H9 (cell line): ENCODE measurements at places on chromosomes 4 and X. TPM values are rescaled to one million over a fixed set of nuclear protein-coding genes. Genes with fewer than 3 reads are reported as not detected.

DNA sequence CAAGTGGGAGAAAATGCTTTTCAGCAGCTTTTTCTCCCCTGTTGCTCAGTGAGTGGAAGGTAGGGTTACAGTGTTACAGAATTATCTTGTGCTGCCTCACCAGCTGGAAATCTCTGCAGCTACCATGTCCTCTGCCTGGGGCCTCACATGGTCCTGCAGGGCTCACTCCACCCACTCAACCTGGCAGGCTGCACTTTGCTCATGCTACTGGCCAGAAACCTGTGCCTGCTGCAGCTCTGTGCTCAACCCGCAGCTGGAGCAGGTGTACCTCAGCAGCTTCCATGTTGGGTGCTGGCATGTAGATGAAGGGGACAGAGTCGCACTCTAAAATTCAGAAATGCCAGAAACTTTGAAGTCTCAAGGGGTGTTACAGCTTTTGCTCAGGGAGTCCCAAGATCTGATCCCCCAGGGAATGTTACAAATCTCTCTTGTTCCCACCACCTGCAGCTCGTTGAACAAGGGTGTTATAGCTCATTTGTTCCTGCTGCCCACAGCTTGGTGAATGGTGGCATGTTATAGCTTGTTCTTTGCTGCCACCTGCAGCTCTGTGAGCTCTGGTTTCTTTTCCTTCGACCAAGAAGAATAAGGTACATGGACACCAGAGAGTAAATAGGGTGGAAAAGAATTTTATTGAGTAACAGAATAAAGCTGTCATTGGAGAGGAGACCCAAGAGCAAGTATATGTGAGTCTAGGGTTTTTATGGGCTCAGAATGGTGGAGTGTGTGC lies 845.8 kb downstream of the TECRL start:
- no peak overlapping the region for H3K4me3 ChIP-seq
- peak; percentile 49 for DNase-seq
- no peaks in the 10 kb centered on the region for H3K4me1 ChIP-seq
- H3K36me3 ChIP-seq: peaks cover 4% of the 10 kb centered on the region; the same call in 1 of the 2 replicates
- H3K27me3 ChIP-seq: no peaks in the 10 kb centered on the region
- H3K27ac ChIP-seq: no peak overlapping the region

DNA sequence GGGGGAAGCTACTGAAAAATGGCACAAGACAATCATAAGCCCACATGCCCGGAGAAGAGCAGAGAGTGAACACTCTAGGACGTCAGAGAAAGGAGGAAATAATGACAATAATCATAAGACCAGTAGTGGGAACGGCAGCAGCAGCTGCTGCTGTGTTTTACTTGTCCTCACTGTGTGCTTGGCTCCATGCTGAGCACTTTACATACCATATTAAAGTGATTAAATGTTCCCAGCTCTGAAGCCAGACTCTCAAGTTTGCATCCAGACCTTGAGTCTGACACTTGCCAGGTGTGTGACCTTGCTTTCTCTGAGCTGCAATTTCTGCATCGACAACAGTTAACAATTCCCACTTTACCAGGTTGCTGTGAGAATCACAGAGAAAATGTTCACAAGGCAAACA lies 255.4 kb downstream of the SPANXN1 start:
- H3K4me1 ChIP-seq: no peaks in the 10 kb centered on the region
- H3K27me3 ChIP-seq: no peaks in the 10 kb centered on the region
- H3K4me3 ChIP-seq: no peak overlapping the region
- no peak overlapping the region for H3K27ac ChIP-seq

- H3K27me3 ChIP-seq: no peaks in the 10 kb centered on the region
- H3K36me3 ChIP-seq: no peaks in the 10 kb centered on the region
- no peak overlapping the region for H3K27ac ChIP-seq
Measured at GRCh38 chr4:92516450-92516849, 212.7 kb downstream of the GRID2 start.

DNA sequence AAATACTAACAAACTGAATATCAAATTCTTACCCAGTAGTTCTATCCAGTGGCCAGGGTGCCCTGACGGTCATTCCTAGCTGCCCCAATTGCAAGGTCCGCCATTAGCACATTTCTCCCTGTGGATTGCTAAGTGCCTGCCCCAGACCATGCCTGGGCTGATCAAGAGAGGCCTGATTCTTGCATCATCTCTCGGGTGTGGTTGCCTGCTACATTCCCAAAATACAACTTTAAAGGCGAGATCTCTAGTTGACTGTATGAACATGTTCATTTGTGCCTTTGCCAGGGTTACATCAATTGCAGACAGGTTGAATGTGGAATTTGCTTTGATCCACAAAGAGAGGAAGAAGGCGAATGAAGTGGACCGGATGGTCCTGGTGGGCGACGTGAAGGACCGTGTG lies 28.0 kb downstream of the PRPS2 start:
- H3K36me3 ChIP-seq: peaks cover 28% of the 10 kb centered on the region
- no peak for DNase-seq
- H3K4me1 ChIP-seq: no peaks in the 10 kb centered on the region
- H3K4me3 ChIP-seq: no peak overlapping the region
- no peak overlapping the region for H3K27ac ChIP-seq

Gene NLGN3
- 3.5 and 3.6 TPM in 2 replicates for total RNA-seq

- no peaks in the 10 kb centered on the region for H3K27me3 ChIP-seq
- no peak overlapping the region for H3K27ac ChIP-seq
- no peak for DNase-seq
- H3K4me3 ChIP-seq: no peak overlapping the region
- no peaks in the 10 kb centered on the region for H3K4me1 ChIP-seq
Measured at GRCh38 chr4:122997463-122998101, 75.2 kb upstream of the NUDT6 start.

- DNase-seq: no peak
- H3K36me3 ChIP-seq: no peaks in the 10 kb centered on the region
- H3K27ac ChIP-seq: no peak overlapping the region
- H3K4me3 ChIP-seq: no peak overlapping the region
- H3K27me3 ChIP-seq: no peaks in the 10 kb centered on the region
- H3K4me1 ChIP-seq: peaks cover 3% of the 10 kb centered on the region; the same call in 1 of the 2 replicates
Measured at GRCh38 chr4:93660036-93660435, 168.5 kb upstream of the ATOH1 start.

Gene CXCR3
- total RNA-seq: not detected in 2 replicates

DNA sequence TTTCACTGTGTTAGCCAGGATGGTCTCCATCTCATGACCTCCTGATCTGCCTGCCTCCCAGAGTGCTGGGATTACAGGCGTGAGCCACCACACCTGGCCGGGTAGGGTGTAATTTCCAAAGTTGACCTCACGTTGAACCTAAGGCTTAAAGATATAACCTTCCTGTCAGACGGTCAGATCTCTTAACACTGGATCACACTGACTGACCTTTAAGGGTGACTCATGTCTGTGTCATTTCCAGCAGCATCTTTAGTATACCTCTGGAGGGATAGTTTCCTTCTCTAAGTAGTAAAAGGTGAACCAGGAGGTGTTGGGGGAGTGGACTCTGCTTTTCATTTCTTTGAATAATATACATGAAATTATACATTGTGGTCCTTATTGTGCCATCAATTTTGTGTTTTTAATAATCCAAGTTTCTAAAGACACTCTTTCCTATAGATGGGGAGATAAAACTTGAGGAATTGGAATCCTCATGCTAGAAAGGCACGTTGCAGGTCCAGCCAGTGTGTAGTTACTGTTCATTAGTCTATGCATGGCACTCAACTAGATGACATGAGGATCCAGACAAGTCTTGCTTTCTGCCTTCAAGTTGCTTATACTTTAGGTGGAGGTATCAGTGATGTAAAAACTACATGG lies 45.7 kb downstream of the ARHGAP10 start:
- no peaks in the 10 kb centered on the region for H3K27me3 ChIP-seq
- H3K4me1 ChIP-seq: no peaks in the 10 kb centered on the region
- H3K4me3 ChIP-seq: no peak overlapping the region
- no peak for DNase-seq

Gene GPRASP3
- 4.8 and 5.3 TPM in 2 replicates for total RNA-seq

Gene FAM241A
- 0.09 and 0.13 TPM in 2 replicates for total RNA-seq

Gene TMSB15B
- total RNA-seq: 9.6 and 11.1 TPM in 2 replicates

DNA sequence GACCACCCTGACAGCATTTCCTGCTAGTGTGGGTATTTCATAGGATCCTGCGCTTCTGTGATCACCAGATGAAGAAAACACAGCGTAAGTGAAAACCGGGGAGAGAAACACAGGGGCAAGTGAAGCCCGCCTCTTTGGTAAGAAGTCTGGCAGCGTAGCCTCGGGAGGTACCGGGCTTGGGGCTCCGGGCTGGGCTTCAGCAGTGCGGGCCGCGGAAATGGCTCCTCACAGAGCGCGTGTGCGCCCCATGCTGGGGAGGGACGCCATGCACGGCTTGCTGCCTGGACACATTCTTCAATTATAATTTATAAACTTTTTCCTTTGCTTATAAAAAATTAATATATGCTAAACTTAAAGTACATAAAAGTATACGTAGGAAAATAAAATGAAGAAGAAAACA lies 151.5 kb downstream of the AFAP1 start:
- no peak for DNase-seq
- H3K27me3 ChIP-seq: no peaks in the 10 kb centered on the region
- H3K4me1 ChIP-seq: no peaks in the 10 kb centered on the region
- H3K4me3 ChIP-seq: no peak overlapping the region
- no peak overlapping the region for H3K27ac ChIP-seq

DNA sequence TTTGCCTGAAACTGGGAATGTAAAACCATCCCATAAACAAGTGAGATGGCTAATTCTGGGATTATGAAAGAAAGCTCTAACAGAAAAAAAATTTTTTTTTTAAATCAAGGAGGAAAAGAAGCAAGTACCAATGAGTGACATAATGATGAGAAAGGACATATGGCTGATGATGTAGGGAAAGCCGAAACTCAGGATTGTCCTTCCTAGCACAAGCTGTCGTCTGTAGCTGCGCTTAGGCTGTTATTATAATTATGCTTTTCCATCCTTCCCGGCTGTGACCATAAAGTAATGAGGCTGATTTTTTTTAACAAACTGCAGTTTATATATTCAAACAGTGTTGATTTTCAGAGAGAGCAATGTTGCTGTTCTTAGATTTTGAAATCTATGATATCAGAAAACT lies 209.8 kb upstream of the NOCT start:
- H3K36me3 ChIP-seq: no peaks in the 10 kb centered on the region
- no peak for DNase-seq
- H3K27ac ChIP-seq: no peak overlapping the region
- H3K4me3 ChIP-seq: no peak overlapping the region
- no peaks in the 10 kb centered on the region for H3K4me1 ChIP-seq
- H3K27me3 ChIP-seq: no peaks in the 10 kb centered on the region

DNA sequence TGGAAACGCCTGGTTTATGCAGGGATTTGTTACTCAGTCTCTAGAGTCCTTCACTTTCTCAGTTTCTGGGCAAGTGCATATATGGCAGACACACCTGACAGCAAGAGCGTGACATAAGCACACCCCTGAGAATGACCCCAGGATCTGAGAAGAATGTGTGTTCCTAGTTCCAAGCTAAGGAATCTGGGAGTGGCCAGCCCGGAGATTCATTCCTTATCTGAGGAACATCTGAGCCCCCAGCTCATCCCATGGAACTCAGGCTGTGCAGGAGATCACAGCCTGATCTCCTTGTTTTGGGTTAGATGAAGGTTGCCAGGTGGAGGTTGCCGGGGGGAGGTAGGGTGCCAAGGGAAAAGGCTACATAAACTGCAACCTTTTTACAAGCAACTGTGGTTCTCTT lies 23.8 kb upstream of the KIAA0232 start:
- no peak overlapping the region for H3K4me3 ChIP-seq
- DNase-seq: no peak
- no peaks in the 10 kb centered on the region for H3K27me3 ChIP-seq
- H3K36me3 ChIP-seq: no peaks in the 10 kb centered on the region
- no peak overlapping the region for H3K27ac ChIP-seq

Gene SPATA18
- 3.9 and 5.5 TPM in 2 replicates for total RNA-seq

GRCh38 chrX:40418146-40418812 lies 162.5 kb upstream of the ATP6AP2 start:
- H3K27me3 ChIP-seq: no peaks in the 10 kb centered on the region
- no peak overlapping the region for H3K4me3 ChIP-seq
- peaks cover 5% of the 10 kb centered on the region for H3K36me3 ChIP-seq
- H3K4me1 ChIP-seq: peaks cover 3% of the 10 kb centered on the region; the same call in 1 of the 2 replicates

DNA sequence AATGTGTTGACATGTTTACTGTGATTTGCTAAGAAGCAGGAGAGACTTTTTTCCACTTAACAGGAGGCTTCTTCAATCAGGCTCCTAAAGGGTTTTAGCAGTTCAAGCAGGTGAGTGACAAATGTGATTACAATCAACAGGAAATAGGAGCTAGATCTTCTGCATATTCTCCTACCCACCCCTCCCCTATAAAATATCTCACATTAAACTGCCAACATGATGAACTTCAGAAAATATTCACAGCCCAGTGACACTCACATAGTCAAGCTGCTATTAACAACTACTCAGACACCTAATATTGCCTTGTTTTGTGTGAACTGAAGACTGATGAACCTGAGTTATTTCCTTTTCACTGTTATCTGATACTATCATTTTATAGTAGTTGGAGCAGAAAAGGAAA lies 55.9 kb upstream of the ANTXR2 start:
- no peak overlapping the region for H3K4me3 ChIP-seq
- H3K4me1 ChIP-seq: no peaks in the 10 kb centered on the region
- H3K27me3 ChIP-seq: no peaks in the 10 kb centered on the region
- no peaks in the 10 kb centered on the region for H3K36me3 ChIP-seq
- H3K27ac ChIP-seq: no peak overlapping the region

- no peaks in the 10 kb centered on the region for H3K36me3 ChIP-seq
- DNase-seq: no peak
- H3K27me3 ChIP-seq: no peaks in the 10 kb centered on the region
Measured at GRCh38 chrX:15373976-15374375, 10.2 kb downstream of the VEGFD start.

GRCh38 chr4:57104706-57105560 lies 5.3 kb downstream of the IGFBP7 start:
- no peaks in the 10 kb centered on the region for H3K36me3 ChIP-seq
- no peak for DNase-seq
- no peak overlapping the region for H3K27ac ChIP-seq
- peaks cover 7% of the 10 kb centered on the region; the same call in 1 of the 2 replicates for H3K27me3 ChIP-seq
- H3K4me3 ChIP-seq: no peak overlapping the region

DNA sequence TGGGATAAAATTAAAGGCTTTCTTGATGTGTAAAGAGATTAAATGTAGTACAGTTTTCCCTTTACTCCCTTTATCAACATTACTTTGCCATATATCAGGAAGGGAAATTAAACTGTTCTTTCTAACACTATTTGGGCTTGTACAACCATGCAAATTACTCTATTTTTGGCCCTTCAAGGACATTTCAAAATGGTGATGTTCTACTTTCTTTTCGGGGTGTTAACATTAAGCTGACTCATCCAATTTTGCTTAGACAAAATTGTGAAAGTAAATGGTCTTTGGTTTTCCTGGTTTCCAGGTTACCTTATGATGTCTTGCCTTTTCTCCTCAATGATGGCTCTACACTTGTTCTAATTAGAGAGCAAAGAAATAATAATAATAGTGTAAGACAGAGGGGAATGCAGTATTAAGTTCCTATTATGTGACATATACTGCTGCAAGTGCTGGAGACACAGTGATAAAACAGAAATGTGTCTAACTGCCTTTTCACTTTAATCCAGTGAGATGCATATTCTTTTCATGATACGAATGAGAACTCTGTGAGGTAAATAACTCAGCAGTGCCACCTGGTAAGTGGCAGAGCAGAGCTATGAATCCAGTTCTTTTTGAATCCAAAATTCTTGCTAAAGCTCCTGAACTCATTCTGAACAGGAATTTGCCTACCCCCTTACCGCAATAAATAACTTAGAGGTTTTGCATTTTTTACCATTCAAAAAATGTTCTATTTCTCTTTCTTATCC lies 35.7 kb upstream of the PDE5A start:
- no peaks in the 10 kb centered on the region for H3K36me3 ChIP-seq
- 0 out of 2 replicates have a peak, but pooled peaks cover 2% of the 10 kb centered on the region for H3K4me1 ChIP-seq
- DNase-seq: no peak
- no peaks in the 10 kb centered on the region for H3K27me3 ChIP-seq
